ENCODE measurements at places on chromosomes 1 and 21. TPM values are rescaled to one million over a fixed set of nuclear protein-coding genes. Genes with fewer than 3 reads are reported as not detected.

Gene BARHL2
- polyA plus RNA-seq = not detected

GRCh38 chr1:239308701-239309333 is 77.6 kb upstream of the CHRM3 start:
- no peaks in the 10 kb centered on the region for H3K27me3 ChIP-seq
- no peak overlapping the region for H3K4me3 ChIP-seq
- H3K27ac ChIP-seq = no peak overlapping the region

GRCh38 chr21:33578214-33578613 is 10.3 kb downstream of the DONSON start:
- H3K4me3 ChIP-seq = no peak overlapping the region
- peaks cover 5% of the 10 kb centered on the region for H3K36me3 ChIP-seq
- no peak overlapping the region for H3K27ac ChIP-seq
- no peaks in the 10 kb centered on the region for H3K4me1 ChIP-seq
- DNase-seq = no peak

Gene HMCN1
- polyA plus RNA-seq = 0.97 TPM

- H3K27ac ChIP-seq = no peak overlapping the region
- DNase-seq = no peak
- no peaks in the 10 kb centered on the region for H3K27me3 ChIP-seq
- H3K36me3 ChIP-seq = no peaks in the 10 kb centered on the region
Measured at GRCh38 chr1:160436966-160437365, 36.6 kb downstream of the VANGL2 start.

DNA sequence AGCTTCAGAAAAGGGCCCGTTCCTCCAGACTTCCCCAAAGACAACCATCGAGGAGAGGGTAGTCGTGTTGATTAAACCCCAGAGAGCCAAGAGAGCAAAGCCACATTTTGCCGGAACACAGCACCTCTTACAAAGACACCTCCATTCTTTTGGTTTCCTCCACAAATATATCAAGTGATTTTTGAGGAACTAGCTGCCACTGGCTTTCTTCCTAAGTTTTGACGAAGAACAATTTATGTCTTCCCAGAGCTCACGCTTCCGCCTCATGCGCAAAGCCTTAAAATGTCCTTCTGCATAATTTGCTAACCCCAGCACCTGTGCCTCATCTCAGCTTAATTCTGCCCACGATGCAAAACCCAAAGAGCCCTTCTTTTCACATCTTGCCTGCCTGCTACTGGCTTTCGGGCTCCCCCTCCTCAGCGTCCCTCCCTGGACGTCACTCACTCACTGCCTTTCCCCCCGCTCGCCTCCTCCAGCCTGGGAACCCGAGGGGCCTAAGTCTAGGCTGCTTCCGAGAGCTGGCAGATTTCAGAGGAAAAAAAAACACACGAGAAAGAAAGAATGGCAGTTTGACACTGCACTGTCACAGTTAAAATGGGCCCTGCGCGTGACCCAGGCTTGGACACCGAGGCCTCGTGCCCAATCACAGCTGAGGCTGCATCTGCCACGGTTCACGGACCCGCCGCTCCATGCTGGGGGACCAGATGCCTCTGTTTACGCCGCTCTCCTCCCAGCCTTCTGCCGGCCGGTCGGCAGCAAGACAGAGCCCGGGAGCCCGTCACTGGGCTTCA is 77.6 kb upstream of the IFNAR2 start:
- no peaks in the 10 kb centered on the region for H3K4me1 ChIP-seq
- DNase-seq = no peak
- H3K27ac ChIP-seq = no peak overlapping the region
- peaks cover 8% of the 10 kb centered on the region for H3K27me3 ChIP-seq
- H3K36me3 ChIP-seq = no peaks in the 10 kb centered on the region

Gene ECM1
- polyA plus RNA-seq = 36.4 TPM

GRCh38 chr1:202750024-202750423 is 39.8 kb upstream of the SYT2 start:
- no peaks in the 10 kb centered on the region for H3K27me3 ChIP-seq
- no peak overlapping the region for H3K4me3 ChIP-seq
- H3K36me3 ChIP-seq = peaks cover 17% of the 10 kb centered on the region
- no peak overlapping the region for H3K27ac ChIP-seq

DNA sequence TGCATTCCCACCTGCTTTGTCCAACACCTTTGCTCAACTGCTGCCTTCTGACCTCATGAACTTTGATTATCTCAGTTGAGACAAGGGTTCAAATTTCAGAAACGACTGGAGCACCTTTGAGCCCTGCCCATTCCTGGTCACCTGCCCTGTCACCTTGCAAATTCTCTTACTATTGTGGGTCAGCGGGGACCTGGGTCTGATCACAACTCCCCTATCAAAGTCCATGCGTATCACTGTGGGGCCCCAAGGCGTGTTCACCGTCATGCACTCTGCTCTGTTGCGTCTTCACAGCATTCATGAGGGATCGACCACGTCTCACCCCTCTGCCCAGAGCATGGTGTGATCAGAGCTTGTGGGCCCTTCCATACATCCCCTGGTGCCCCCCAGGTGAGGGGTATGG is 12.9 kb downstream of the PTPRF start:
- H3K27me3 ChIP-seq = no peaks in the 10 kb centered on the region
- peaks cover under 1% of the 10 kb centered on the region for H3K36me3 ChIP-seq
- H3K4me3 ChIP-seq = no peak overlapping the region
